IMR-90 (cell line): ENCODE measurements at places on chromosomes 1 and 21. TPM values are rescaled to one million over a fixed set of nuclear protein-coding genes. Genes with fewer than 3 reads are reported as not detected.
A peak's percentile ranks its signal among the peaks of the same experiment; 100 is the strongest.

RHD gene
- total RNA-seq: 0.28 TPM in 1 of 2 replicates, not detected in the other

CAP1 gene
- total RNA-seq: 756 and 792 TPM in 2 replicates

S100A3 gene
- total RNA-seq: 1.4 and 2.9 TPM in 2 replicates

HSPB7 gene
- 0.54 and 0.56 TPM in 2 replicates for total RNA-seq

HTR1D gene
- total RNA-seq: under 0.01 and 0.18 TPM in 2 replicates

MARK1 gene
- not detected in 2 replicates for total RNA-seq

MX2 gene
- total RNA-seq: 0.54 and 0.56 TPM in 2 replicates

ERICH3 gene
- total RNA-seq: not detected in 2 replicates

PGD gene
- total RNA-seq: 187 and 216 TPM in 2 replicates

CLDN8 gene
- total RNA-seq: not detected in 2 replicates

GRCh38 chr21:35582731-35583130 lies 477.6 kb downstream of the SETD4 start:
- DNase-seq: no peak

- DNase-seq: no peak
These were observed 9.3 kb downstream of the HES2 start for GRCh38 chr1:6410248-6410893.

DNA sequence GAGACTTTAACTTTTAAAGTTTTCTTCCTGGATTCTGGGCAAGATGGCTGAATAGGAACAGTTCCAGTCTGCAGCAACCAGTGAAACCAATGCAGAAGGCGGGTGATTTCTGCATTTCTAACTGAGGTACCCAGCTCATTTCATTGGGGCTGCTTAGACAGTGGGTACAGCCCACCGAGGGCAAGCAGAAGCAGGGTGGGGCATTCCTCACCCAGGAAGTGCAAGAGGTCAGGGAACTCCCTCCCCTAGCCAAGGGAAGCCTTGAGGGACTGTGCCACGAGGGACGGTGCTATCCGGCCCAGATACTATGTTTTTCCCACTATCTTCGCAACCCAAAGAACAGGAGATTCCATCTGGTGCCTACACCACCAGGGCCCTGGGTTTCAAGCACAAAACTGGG lies 121.0 kb downstream of the VAV3 start:
- no peak for DNase-seq

DNA sequence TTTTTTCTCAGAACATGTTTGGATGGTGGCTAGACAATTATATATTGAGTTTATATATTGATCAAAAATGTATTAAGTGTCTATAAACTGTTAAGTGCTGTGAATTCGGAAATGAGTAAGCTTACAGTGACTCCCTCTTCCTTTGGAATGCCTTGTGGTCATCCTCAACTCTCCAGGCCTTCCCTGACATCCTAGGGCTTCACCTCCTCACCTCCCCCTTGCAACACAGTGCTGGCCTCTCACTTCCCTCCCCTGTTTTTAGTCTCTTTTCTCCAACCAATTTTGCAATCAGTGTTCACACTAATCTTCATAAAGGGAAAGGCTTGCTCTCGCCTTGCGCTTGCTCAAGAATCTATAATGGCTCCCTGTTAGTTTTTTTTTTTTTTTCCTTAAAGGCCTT lies 95.1 kb upstream of the C1orf21 start:
- DNase-seq: no peak

DNA sequence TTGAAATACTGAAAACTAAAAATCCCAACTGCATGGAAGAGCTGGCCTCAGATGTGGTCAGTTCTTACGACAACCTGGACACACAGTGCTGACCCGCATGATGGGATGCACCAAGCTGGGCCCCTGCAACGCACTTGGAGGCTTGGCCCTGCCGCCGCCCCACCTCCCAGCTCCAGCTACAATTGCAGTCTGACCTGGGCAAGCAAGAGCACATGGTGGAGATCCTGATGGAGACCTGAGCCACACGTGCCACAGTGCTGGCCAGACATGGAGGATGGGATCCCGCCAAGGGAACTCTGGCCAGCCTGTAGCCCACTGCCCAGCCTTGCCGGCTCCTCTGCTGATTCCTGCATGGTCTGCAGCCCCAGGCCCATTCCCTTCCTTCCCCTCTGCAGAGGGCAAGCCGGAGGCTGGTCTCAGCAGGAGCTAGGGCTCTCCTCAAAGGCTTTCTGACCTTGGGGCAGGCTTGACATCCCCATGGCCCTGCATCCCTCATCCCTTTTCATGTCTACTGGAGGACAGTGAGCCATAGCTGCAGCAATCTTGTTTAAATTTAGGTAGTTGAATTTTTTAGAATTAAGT lies 14.1 kb downstream of the CR1L start:
- DNase-seq: no peak

DNA sequence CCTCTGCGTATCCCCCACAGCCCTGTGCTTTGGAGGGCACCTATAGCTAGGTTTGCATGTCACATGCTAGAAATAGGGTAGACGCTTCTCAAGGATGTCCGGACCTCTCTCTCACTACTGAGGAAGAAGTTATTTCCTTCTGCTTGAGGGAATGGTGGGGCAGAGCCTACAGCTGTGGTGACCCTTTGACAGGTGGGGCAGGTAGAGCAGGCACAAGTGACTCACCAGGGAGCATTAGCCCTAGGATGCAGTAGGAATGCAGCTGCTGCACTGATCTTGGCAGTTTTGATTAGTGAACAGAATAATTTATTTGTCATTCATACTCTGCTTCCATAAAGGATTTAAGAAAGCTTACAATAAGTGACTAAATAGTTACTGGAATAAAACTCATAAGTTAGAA lies 129.6 kb upstream of the HOOK1 start:
- DNase-seq: no peak

GRCh38 chr1:71240656-71241055 lies 159.8 kb upstream of the ZRANB2 start:
- peak; percentile 12 for DNase-seq

- no peak for DNase-seq
These were observed 5.6 kb downstream of the RORC start for GRCh38 chr1:151825751-151826660.

- no peak for DNase-seq
These were observed 43.7 kb downstream of the TP53BP2 start for GRCh38 chr1:223802032-223802431.

- DNase-seq: no peak
These were observed 9.6 kb upstream of the PTPRF start for GRCh38 chr1:43521078-43521477.

DNA sequence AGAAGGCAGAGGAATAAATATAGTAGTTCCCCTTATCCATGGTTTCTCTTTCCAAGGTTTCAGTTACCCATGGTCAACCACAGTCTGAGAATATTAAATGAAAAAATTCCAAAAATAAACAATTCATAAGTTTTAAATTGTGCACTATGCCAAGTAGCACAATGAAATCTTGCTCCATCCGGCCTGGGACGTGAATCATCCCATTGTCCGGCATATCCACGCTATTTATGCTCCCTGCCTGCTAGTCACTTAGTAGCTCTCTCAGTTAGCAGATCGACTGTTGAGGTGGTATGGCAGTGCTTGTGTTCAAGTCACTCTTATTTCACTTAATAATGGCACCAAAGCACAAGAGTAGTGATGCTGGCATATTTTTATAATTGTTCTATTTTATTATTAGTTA lies 58.6 kb upstream of the ARHGAP29 start:
- peak; percentile 84 for DNase-seq

DNA sequence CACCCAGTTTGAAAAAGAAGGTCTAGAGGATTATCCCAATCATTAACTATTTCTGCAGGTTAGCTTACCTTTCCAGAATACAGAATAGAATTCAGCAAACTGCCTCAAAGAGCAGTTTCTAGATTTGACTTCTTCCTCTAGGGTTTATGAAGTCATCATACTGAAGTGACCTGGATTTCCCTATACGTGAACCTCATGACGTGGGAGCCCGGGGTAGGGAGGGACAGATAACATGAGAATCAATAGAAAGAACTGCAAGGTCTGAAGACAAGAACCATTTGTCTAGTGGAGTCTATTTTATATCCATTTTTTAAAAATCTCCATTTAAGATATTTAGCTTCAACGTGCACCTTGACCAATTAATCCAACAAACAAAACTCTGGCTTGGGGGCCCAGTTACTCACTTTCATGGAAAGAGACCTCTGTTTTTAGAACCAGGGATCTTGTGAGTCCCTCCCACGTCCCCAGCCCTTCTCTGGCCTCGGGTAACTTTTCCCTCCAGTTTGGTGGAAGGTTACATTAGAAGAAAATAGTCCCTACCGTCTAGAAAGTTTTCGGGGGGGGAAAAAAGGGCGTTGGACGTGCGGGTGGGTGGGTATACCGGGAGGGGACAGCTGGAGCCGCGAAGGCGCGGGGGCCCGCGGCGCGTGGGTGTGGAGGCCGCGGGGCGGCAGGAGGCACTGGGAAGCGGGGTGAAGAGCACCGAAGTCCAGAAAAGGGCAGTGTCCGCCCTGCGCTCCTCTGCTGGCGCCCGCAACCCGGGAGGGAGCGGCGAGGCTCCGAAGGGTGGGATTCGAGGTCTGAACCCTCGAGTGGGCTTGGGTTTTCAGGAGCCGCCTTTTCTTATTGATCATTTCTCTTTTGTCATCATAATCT lies 13.8 kb upstream of the POGZ start:
- DNase-seq: peak; percentile 34

- no peak for DNase-seq
These were observed 118.9 kb upstream of the ZC3H11B start for GRCh38 chr1:219731771-219732170.

DNA sequence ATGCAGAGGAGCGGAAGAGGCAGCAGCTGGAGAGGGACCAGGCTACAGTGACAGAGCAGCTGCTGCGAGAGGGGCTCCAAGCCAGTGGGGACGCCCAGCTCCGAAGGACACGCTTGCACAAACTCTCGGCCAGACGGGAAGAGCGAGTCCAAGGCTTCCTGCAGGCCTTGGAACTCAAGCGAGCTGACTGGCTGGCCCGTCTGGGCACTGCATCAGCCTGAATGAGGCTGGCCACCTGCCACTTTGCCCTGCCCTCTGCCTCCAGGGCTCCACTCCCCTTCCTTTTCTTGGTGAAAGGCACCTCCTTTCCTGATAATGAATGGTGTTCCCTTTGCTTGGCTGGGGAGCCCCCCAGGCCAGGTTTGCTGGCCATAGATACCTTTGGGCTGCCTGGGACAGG lies 3.3 kb upstream of the HMGN2 start:
- DNase-seq: no peak

DNA sequence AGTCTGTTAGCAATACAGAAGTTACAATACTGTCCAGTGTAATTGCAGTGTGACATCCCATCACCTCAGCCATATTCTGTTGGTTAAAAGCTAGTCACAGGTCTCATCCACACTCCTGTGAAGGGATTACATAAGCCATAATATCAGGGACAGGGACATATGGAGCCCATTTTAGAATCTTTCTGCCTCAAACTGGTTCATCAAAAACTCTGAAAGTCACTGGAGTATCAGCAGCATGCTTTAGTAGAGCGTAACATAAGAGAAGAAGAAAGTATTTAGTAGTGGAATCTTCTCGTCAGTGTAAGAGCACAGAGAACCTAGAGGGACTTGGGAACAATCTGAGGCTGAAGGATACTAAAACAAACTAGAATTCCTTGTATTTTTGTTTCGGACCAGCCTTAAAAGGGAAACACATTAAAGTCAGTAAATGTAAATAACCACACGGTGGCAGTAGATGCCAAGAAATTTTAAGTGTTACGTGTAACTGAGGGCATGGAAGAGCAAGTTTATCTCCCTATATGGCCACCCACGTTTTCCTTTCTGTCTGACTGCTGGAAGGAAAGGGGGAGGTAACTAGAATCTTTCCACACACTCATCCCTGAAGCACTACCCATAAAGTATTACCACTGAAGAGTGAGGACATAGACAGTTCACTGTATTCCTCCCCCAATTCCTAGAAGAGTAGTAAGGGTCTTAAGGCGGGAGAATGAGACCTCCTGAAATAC lies 41.6 kb upstream of the AGL start:
- peak; percentile 96 for DNase-seq
